ENCODE measurements at places on chromosomes 13 and 19.

DNA sequence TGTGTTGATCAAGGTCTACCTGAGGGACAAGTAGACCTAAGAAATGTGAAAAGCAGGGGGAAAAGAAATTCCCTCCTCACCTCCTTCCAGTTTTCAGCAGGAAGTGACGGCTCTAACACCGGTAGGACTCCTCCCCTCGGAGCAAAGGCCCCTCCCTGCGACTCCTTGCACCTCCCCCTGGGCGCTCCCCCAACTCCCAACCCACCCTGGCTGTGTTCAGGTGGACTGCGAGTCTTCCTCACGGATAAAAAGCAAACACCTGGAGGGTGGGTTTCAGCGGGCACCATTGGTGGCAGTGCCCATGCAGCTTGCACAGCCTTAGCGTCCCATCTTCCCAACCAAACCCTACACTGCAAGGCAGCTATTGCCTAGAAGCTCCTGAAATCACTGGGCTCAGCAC is 124.5 kb downstream of the COL4A1 start:
- no peak for DNase-seq

GRCh38 chr13:98364179-98364578 is 187.1 kb upstream of the RNF113B start:
- DNase-seq, result no peak

- DNase-seq, result no peak
Observed at GRCh38 chr13:38462605-38463004, 113.0 kb downstream of the UFM1 start.

- peak; percentile 17 for DNase-seq
Observed at GRCh38 chr13:72970956-72971355, 87.8 kb upstream of the KLF5 start.

GRCh38 chr19:58058467-58058866 is 615 bp upstream of the ZNF135 start:
- no peak for DNase-seq

GRCh38 chr19:47765523-47766358 is 12.8 kb upstream of the SELENOW start:
- DNase-seq, result peak; percentile 59

DNA sequence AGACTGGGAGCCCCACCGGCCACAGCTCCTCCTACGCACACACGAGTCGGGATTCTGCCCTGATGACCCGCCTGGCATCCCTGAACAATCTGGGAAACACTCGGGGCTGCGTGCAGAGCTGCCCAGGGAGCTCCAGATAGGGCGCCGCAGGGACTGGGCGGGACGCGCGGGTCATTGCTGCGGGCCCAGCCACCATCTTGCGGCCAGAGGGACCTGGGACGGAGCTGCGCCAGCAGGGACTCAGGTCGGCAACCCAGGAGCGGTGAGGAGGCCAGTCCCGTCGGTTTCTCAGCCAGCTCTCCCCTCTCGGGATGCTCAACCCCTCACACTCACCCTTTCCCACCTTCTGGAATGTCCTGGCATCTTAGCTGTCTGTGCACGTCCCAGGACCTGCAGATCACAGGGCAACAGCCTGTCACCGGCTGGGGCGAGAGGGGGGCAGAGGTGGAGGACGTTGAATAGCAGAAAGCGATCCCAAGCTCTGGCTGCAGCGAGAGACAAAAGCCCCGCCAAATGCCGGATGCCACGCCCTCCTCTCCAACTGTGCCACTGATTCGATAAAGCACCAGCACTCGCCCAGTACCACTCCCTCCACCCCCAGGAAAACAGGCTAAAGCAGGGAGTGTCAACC is 20.4 kb upstream of the ZNF91 start:
- DNase-seq, result no peak

DNA sequence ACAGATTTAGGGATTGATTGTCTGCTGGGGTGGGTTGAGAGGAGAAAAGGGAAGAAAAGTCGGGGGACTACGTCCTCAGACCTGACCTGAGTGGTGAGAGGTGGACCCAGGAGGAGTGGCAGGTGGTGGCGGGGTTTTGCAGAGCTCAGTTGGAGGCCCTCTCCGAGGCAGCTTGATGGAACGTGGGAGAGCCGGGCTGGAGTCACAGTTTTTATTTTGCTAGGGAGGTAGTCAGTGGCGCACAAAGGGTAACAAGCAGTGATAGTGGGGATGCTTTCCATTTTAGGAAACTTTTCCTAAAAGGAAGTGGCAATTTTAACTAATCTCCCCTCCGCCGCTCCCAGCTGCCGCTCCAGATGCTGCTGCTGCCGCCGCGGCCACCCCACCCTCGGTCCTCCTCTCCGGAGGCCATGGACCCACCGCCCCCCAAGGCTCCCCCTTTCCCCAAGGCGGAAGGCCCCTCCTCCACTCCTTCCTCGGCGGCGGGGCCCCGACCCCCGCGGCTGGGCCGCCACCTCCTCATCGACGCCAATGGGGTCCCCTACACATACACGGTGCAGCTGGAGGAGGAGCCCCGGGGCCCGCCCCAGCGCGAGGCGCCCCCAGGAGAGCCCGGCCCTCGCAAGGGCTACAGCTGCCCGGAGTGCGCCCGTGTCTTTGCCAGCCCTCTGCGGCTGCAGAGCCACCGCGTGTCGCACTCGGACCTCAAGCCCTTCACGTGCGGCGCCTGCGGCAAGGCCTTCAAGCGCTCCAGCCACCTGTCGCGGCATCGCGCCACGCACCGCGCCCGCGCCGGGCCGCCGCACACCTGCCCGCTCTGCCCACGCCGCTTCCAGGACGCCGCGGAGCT is 1.1 kb upstream of the ZNF581 start:
- no peak for DNase-seq

- DNase-seq, result no peak
Observed at GRCh38 chr13:37361608-37362007, 237.0 kb downstream of the POSTN start.

DNA sequence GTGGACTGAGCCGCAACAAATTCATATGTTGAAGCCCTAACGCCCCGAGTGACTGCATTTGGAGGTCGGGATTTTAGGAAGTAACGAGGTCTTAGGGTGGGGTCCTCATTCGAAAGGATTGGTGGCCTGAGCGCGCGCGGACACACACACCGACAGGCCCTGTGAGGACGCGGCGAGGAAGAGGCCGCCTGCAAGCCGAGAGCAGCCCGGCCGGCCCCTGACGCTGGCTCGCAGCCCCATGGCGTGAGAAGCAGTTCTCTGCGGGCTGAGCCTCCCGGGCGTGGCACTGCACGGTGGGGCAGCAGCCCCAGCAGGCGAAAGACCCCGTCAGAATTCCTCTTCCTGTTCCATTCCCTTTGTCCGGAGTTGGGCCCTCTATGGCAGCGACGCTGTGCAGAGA is 131.2 kb downstream of the CRYL1 start:
- DNase-seq, result no peak

GRCh38 chr19:34044021-34044420 is 128.3 kb upstream of the LSM14A start:
- DNase-seq, result no peak

DNA sequence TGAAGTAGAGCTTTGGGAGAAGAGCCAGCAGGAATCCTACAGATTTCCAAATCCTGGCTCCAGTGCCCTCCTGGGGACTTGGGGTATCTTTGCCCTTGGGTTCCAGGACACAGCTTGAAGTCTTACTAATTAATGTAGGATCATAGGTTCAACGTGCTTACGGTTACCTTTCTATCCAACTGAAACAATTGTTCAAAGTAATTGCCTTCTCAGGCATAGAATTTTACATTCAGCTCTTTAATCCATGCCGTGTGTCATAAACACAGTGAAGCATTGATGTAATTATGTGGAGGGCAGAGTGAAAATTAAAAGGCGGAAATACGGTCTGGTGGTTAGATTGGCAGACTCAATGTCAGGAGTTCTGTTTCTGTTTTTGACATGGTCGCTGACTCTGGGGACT is 170.4 kb downstream of the COG6 start:
- DNase-seq, result no peak

GRCh38 chr13:83085186-83085900 is 796.9 kb downstream of the SLITRK1 start:
- DNase-seq, result peak; percentile 54

DNA sequence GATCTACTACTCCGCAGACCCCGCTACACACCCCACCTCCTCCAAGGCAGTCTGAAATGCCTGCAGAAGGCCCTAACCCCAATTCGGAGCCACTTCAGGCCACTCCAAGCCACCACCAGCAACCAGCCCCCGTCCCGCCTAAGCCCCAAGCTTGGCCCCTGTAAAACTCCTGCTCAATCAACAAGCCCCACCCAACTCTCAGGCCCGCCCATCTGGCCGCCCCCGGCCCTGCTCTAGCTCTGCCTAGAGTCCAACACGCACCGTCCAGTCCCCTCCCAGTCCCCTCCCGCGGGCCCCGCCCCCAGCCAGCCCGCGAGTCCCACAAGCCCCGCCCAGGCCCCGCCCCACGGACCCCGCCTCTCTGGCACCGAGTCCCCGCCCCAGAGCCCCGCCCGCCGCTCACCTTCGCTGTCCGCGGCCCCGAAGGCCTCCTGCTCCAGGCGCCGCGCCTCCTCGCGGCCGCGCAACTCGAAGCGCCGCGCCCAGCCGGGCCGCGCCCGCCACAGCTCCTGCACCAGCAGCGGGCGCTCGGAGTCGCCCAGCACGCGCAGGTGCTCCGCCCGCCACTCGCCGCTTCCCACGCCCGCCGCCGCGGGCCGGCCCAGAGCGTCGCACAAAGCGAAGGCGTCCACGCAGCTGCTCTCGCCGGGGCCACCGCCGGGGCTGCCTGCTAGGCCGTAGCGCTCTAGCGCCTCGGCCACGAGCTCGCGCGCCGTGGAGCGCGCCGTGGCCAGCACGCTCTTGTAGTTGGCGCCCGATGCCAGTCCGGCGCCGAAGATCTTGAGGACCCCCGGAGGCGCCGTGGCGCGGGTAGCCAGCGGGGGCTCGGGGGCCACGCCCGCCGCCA is 1.6 kb downstream of the RASIP1 start:
- DNase-seq, result peak; percentile 61

DNA sequence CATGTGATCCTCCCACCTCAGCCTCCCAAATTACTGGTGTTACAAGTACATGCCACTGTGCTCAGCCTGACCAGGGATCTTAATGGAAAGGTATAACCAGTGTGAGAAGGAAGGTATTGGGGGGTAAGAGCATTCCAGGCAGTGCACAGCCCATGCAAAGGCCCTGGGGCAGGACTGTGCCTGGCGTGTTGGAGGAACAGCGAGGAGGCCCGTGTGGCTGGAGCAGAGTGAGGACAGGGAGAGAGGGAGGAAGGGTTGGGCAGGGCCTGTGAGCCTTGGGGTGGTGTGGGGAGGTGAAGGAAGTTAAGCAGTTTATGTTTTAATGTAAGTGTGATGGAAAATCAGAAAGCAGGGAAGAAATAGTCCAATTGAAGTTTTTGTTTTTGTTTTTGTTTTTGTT is 1.6 kb downstream of the TMIGD2 start:
- DNase-seq, result no peak

GRCh38 chr13:73913751-73914518 is 220.3 kb downstream of the KLF12 start:
- peak; percentile 75 for DNase-seq

DNA sequence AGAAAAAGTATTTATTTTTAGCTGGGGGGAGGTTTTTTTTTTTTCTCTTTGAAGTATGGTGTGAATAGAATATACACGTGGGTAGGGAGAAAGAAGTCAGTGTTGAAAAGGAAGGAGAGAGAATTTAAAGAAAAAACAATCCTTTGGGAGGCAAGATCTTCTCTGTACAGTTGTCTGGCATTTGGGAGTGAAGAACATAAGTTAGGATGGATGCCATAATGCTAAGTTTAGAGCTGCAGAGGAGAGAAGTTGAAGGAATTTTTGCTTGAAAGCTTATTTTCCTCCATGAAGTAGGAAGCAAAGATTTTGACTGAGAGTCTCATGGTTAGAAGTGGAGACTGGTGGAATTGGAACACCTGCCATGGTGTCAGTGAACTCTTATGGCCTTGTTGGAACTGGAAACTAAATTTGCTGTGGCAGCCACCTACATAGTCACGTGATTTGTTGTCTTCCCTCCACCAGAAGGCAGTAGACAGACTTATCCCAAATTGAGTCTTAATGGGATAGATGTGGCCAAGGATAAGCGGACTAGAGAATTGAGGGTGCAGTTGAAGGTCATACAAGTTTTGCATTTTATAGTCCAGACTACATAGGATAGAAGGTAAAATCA is 22.0 kb downstream of the NDFIP2 start:
- no peak for DNase-seq

GRCh38 chr13:25575562-25575961 is 203.8 kb downstream of the ATP8A2 start:
- DNase-seq, result no peak

DNA sequence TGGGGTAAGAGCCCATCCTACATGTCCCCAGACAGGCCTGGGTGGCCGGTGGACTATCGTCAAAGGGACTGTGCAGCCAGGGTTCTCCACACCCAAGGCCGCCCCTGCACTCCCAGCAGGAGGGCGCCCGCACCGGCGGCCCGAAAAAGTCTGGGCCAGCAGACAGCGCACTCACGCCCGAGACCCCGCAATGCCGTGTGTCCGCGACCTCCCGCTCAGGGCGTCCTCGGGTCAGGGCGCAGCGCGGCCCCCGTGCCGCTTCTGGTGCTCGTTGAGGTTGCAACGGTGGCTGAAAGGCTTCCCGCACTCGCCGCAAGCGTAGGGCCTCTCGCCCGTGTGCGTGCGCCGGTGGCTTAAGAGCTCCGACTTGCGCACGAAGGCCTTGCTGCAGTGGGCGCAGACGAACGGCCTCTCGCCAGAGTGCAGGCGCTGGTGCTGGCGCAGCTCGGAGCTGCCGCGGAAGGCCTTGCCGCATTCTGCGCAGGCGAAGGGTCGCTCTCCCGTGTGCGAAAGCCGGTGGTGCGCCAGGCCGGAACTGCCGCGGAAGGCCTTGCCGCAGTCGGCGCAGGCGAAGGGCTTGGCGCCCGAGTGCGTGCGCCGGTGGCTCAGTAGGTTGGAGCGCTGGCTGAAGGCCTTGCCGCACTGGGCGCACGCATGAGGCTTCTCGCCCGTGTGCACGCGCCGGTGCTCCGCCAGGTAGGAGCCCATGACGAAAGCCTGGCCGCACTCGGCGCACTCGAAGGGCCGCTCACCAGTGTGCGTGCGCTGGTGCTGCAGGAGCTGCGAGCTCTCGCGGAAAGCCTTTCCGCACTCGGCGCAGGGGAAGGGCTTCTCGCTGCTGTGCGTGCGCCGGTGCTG is 2.8 kb upstream of the A1BG start:
- DNase-seq, result peak; percentile 35

- DNase-seq, result peak; percentile 15
Observed at GRCh38 chr13:32426990-32427851, 709 bp downstream of the N4BP2L1 start.

GRCh38 chr13:34025746-34026145 is 207.8 kb downstream of the RFC3 start:
- DNase-seq, result peak; percentile 69

GRCh38 chr19:48959341-48960239 is 4.9 kb downstream of the BAX start:
- no peak for DNase-seq

Measured in fibroblast of mammary gland (primary cell).